ENCODE measurements at places on chromosomes 12 and 14.

DNA sequence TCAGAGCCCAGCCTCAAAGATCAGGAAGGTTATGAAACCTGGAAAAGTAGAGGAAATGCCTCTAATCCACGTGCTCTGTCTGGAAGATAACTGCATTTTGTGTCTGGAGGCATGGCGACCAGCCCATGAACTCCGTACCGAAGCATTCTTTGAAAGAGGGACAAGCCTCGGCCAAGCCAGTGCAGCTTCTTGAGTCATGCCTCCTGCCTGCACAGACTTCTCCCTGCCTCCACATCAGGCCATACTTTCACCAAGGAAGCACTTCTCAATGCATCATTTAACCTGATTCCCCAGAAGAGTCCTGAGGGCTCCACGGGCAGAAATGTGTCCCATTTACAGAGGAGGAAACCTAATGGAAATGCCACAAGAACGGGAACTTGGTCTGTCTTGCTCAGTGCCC, 3.4 kb downstream of the ACTN1 start:
- DNase-seq, result no peak

DNA sequence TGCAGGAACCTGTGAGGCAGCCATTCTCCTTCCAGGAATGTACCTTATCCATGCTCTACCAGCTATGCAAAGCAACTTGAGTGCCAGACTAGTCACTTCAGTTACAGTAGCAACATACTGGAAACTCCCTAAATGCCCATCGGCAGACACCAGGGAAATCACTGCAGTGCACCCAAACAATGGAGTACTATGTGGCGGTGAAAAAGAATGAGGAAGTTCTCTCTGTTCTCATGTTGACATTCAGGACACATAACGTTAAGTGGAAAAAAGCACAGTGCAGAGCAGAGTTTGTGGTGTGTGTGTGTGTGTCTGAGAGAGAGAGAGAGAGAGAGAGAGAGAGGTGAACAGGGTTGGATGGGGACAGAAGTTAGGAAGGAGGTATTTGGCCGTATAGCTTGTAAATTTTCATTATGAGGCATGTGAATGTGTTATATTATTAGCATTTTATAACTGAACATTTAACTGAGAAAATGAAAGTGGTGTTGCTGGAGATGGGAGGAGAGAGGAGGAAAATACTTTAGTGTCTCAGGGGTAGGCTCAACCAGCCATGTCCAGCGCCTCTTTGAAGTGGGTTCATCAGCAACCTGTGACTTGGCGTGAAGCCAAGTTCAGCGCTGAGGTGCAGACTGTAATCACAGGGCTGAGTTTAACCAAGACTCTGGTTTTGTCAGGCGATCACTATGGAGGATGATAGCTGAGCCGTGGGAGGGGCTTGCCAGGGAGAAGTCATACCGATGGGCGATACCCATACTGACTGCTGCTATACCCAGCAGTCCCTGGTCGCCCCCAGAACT, 17.3 kb downstream of the TNFAIP2 start:
- no peak for DNase-seq

- no peak for DNase-seq
These were observed 2.0 kb upstream of the ARHGEF25 start for GRCh38 chr12:57609101-57609780.

GRCh38 chr12:72676556-72676955, 404.4 kb downstream of the TRHDE start:
- DNase-seq, result no peak

DNA sequence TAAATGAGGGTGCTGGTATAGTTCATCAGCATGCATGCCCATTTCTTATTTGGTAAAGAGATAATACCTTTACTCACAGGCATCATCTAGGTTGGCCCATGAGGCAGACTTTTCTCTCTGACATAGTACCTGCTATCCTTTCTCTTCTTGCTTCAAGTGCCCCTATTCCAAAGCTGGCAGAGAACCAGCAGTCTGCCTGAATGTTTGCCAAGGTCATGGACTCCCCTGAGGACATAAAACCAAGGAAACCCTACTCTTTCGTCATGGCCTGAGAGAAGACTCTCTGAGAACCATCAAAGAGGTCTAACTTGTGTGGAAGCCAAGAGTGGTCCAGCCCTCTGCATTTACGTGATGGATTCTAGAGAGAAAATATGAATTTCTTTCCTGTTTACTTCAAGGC, 11.9 kb downstream of the PPP1R36 start:
- DNase-seq, result no peak

DNA sequence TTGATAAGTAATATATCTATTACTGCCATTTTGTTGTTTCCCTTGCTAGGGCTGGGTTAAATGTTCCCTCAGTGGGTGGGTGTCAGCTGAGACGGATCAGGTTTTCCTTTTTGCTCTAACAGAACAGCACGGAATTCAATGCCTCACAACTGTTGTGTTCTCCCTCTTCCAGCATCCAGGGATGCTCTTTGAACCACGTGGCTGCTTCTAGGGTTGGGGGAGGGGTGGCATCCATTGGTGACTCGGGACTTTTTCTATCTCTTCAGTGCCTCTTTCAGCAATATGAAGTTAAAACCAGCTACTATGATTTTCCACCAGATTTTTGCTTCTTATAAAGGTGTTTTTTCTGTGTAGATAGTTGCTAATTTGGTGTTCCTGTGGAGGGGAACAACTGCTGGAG, 884.9 kb upstream of the FOXG1 start:
- no peak for DNase-seq

DNA sequence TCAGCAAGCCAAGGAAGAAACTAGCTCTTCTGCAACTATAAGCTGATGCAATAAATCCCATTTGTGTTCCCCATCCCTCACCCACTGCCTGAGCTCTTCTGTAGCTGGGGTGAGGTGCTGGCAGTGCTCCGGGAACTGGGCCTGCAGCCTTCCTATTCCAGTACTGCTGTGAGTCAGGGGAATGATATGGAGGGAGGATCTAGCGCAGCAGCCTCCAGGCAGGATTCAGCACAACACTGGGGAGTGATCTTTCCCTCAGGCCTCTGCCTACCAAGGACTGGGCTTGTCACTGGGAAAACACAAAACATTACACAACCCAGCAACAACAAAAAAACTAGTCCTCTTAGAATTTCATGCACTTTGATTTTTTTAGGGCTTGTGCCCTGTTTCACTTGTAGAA, 58.7 kb downstream of the ST8SIA1 start:
- no peak for DNase-seq

- no peak for DNase-seq
These were observed 10.3 kb downstream of the KRT75 start for GRCh38 chr12:52423661-52424500.

DNA sequence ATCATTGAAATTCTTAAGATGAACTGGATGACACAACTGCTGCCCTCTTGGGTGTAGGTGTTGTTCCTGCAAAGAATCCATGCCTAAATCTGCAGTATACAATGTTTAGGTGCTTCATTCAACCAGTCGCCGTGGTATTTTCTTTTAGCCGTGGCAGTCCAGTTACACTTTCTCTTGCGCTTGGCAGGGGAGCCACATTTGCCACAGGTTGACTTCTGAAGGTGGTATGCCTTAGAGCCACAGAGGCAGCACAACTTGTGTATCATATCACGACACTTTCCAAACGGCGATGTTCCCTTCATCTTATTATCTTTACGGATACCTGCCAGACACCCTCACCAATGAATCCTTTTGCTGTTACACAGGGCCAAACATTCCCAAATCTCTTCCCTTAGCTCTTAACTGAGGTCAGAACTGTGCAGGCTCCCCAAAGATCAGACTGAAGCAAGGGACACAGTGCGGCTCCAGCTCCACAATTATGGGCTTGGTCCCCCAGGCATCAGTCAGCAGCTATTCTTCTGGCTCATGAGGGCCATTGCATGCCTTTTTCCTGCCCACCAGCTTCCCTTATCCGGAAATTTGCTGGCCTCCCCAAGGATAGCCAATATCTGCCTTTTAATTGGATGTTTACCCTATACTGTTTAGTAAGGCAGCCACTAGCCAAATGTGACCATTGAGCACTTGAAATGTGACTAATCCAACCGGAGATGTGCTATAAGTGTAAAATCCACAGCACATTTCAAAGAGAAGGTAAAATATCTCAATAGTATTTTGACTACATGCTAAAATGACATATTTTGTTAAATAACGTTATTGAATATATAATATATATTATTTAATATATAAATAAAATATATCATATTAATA, 50.7 kb downstream of the SENP1 start:
- no peak for DNase-seq

- no peak for DNase-seq
These were observed 147.5 kb downstream of the SLC2A13 start for GRCh38 chr12:39958377-39958776.
